NCI-H187 treated with DMSO at 0.1 percent for 48 hours (cell line): ENCODE measurements at places on chromosomes 12 and 14.

DNA sequence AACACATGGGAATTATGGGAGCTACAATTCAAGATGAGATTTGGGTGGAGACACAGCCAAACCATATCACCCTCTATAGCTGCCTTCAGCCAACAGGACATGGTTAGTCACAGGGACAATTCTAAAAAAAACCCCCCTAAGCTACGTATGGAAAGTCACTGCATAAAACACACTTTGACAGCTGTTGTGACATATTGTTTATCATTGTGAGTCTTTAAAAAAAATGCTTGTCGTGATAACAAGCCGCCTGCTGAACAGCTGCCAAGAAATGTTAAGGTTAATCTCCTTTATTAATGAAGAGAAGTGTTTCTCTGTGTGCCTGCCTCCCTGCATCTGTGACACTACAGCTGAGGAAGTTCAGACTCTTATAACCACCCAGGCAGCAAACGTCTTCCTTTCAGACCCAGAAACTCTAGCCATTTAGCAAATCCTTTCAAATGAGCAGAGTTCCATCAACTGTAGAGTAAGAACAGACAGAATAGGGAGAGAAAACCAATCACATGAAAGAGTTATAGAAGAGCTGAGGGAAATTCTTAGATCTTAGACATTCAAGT is 1459.6 kb upstream of the TMEM132C start:
- no peak for DNase-seq

DNA sequence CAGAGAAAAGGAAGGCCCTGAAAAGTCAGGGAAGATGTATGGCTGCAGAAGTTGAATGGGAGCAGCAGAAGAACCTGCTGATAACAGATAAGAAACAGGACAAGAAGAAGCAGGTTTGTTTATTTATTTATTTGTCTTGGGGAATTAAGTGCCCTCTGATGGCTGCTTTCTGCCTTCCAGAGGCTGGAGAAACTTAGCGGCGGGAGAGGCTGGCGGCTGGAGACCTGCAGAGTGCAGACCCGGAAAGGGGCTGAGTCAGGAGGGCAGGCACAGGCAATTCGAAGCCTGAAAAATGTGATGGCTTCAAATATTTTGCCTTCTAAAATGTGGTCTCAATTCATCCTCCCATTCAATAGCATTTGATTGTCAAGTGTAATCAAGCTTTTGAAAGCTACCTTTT is 168.2 kb upstream of the GZMB start:
- no peak for DNase-seq

DNA sequence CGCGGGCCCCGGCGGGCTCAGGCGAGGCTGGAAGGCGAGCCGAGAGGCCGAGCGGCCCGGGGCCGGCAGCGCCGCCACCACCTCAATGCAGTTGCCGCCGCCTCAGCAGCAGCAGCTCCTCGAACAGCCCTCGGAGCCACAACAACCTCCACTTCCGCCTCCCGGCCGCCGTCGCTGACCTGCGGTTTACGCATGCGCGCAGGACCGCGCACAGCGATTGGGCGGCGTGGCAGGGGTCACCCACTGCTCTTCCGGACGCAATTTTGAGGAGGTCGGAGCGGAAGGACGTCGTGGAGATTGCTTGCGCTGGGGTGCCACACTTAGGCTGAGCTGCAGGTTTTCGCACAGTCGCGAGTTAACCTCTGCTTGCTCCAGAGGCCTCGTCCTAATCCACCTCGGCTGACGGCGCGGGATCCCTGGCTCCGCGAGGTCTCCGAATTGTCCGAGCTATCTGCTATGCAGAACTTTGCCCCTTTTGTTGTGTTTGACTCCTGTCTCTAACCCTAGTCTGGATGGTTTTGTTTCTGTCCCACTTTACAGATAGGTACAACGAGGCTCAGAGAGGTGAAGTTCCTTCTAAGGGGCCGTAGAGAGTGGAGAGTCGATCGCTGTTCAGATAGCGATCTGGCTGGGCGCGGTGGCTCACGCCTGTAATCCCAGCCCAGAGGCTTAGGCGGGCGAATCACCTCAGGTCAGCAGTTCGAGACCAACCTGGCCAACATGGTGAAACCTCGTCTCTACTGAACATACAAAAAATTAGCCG is at the start of the genes ACAD10 and BRAP:
Gene ACAD10 (plus strand): TSS at position 243 of the 763 bp plus-strand sequence. CDS start 6,657 bp downstream, outside the sequence.
Gene BRAP (minus strand): TSS at position 146 of the 763 bp plus-strand sequence. CDS start 164 bp downstream, outside the sequence.
- peak; percentile 72 for DNase-seq

GRCh38 chr14:69268763-69269162 is 8.8 kb downstream of the GALNT16 start:
- DNase-seq: no peak

- DNase-seq: no peak
Observed at GRCh38 chr14:22008766-22009165, 335.1 kb upstream of the OR4E1 start.
